ENCODE measurements at places on chromosomes 11 and 22.

DNA sequence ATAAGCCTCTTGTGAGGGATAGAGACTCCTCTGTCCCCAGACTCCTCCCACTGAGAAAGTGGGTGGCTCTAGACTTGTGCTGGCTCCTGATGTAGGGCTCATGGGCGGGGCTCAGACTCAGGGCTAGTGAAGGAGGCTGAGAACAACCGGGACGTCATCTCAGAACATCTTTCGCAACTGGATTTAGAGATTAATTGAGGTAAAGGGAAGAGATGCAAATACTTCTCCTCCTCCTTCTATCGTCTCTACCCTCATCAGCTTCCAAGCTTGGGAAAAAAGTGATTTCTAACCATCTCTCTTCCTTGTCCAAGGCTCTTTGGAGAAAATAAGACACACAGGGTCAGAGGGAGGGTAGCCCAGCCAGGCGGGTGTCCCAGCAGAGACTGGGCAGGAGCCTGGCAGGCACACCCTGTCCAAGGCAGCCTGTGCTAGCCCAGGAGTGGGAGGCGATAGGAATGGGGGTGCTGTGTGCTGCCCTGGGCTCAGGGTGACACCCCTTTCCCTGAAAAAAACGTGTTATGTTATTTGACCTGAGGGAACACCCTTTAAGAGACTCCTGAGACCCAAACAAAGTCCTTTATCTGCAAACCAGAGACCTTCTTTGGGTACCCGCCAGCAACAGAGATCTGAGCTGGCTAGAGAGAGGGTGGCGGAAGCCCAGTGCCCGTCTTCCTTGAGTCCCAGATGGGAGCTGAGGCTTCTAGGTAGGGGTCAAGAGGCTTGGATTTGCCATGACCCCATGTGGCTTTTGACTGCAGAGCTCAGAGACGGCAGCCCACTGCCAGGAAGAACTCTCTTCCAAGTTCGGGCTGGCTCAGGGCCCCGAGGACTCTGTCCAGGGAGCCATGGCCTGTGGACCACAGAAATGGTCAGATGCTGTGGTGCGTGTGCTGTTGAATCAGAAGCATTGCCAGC lies 160.9 kb downstream of the ADAMTS15 start:
- no peak for DNase-seq

- DNase-seq, result no peak
These were observed 79.8 kb downstream of the GRIA4 start for GRCh38 chr11:105689631-105690030.

GRCh38 chr11:122721964-122722266 lies 66.4 kb downstream of the UBASH3B start:
- no peak for DNase-seq

GRCh38 chr11:73625696-73626318 lies 20.6 kb upstream of the PLEKHB1 start:
- DNase-seq, result peak; percentile 27

DNA sequence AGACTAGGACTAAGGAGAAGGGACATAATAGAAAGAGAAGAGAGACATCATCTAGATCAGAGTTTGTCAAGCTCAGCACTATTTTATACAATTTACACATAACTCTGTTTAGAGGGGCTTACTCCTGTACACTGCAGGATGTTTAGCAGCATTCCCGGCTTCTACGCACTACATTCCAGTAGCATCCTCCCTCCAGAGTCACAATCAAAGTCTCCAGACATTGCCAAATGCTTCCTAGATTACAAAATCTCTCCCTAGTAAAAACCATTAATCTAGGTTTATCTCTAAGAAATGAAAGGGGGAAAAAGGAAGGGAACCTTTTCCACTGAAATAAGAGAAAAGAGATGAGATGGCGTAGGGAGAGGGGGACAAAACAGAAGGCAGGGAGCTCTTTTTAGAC lies 4.0 kb downstream of the USP28 start:
- DNase-seq, result no peak

GRCh38 chr11:33089776-33090175 lies 50.4 kb downstream of the TCP11L1 start:
- no peak for DNase-seq

GRCh38 chr11:2461956-2462542 lies 17.2 kb downstream of the KCNQ1 start:
- no peak for DNase-seq

- DNase-seq, result no peak
These were observed 489 bp downstream of the NUP98 start for GRCh38 chr11:3796801-3797328.

- no peak for DNase-seq
These were observed 123.6 kb upstream of the MTNR1B start for GRCh38 chr11:92845805-92846204.

DNA sequence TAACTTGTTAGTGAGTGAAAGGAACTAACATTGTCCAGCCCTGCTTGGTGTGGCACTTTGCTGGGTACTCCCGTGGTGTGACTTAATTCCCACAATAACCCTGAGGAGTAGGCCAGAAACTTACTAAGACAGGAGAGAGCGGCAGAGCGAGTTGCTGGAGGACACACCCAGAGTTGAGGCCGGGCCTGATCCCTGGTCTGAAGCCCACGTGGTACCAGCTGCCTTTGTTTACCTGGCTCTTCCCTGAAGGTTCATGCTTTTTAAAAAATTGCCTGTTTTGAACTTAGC lies 594 bp downstream of the MPST start:
- DNase-seq, result no peak

- DNase-seq, result no peak
These were observed 1.2 kb downstream of the TUBA8 start for GRCh38 chr22:18111759-18112330.
